ENCODE measurements at places on chromosomes 2 and 18.

GRCh38 chr2:9335322-9335832 is 88.0 kb downstream of the ITGB1BP1 start:
- no peak for DNase-seq

- peak; percentile 36 for DNase-seq
Observed at GRCh38 chr2:197516393-197516761, 511 bp downstream of the MOB4 start.

DNA sequence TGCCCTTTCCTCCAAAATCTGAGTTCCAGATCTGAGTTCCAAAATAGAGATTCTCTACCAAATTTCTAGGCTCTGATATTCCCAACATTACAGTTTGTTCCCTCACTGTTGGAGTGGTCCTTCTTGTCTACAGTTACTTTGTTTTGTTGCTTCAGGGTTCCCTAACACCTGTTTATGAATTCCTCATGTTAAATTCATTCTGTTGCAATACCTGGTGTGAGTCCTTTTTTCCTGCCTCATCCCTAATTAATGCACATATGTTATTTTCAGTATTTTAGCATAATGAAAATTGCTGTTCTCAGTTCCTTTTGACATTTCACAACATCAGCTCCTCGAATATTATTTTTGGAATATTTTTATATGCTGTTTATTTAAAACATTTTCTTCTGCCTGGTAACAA is 16.2 kb downstream of the SERPINB13 start:
- DNase-seq, result no peak

DNA sequence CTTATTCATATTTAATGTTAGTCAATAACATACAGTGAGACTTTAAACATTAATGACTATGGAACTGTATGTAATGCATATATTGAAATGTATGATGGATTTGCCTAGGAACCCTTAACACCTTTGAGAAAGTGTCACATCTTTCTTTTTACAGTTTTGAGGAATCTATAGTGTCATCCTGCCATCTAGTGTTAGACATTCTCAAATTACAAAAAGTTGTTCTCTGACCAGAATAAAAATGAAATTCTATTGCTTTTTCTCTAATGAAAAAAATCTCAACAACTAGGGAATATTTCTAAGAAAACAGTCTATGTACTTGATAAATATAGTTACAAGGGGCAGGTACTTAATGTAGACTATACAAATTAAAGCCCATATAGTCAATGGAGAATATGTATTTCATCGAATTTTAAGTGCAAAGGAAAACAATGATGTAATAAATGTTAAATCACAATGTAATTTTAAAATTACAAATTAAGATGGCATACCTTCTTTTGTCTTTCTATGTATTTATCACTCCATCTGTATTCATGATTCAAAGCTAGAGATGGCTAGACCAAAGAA is 5.1 kb upstream of the CALCRL start:
- DNase-seq, result peak; percentile 66

DNA sequence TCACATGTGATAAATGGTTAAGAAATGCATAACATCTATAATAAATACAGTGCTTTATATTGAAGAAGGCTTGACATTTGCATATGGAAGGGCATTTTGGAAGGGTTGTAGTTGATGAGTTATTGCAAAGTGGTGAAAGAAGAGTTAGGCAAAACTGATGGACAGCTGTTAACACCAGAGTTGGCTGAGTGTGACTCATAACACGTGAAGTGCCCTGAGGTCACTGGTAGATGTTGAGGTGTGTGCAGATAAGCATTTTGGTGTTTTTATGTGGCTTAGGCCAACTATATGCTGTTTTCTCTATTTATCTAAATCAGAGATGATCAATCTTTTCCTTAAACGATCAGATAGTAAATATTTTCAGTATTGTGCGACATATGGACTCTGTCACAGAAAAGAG is 154.3 kb upstream of the KCNH7 start:
- DNase-seq, result no peak

- DNase-seq, result no peak
Observed at GRCh38 chr2:18820966-18821365, 231.6 kb upstream of the NT5C1B start.
